SJSA1 (cell line): ENCODE measurements at places on chromosomes 7 and 10. TPM values are rescaled to one million over a fixed set of nuclear protein-coding genes. Genes with fewer than 3 reads are reported as not detected.

GRCh38 chr7:29385214-29385814 is 178.3 kb upstream of the PRR15 start:
- no peak for DNase-seq

DNA sequence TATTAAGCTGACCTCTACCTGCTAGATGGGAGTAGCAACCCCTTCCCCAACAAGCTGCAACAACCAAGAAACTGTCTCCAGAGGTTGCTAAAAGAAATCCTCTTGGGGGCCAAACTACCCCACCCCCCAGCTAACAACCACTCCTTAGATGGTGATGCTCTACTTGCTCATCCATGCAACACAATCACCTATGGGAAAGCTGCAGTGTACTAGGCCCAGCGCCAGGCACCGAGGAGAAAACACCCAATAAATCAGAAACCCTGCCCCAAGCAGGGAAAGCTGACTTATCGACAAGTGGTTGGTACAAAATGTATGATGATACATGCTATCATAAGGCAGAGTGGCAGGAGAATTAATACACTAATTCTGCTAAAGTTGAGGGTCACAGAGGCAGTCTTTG is 17.3 kb downstream of the SLC25A13 start:
- DNase-seq = no peak

- DNase-seq = no peak
Measured at GRCh38 chr10:51073453-51074237, 642 bp upstream of the PRKG1 start.

DNA sequence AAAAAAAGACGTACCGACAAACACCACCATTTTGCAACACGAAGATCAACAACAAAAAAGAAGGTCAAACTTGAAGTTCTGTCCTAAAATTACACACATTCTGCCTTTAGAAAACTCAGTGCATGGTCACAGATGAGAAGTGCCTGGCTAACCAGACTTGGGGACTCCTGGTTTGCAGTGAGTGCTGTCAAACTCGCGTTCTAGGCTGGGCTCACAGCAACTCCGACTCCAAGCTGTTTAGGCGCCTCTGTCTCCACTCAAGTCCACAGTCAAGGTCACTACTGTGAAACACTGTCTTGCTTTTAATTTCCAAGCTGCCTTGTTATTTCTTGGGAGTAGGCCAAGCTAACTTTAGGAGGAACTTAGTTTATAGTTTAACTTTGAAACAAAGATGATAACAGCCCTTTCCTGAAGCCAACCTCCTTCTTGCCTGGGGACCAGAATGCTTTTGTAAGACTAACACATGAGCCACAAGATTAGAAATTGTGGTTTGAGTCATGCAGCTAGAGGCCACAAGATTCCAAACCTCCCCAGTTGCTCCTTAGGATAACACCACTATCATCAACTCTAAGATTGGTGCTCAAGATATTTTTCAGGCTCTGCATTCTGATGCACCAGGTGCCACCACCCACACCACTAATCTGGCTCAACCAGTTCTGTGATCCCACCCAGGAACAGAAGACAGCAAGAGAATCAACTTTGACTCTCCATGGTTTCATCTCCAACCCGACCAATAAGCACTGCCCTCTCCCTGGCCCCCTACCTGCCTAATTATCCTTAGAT is 1.1 kb upstream of the DNAAF5 start:
- no peak for DNase-seq

DNA sequence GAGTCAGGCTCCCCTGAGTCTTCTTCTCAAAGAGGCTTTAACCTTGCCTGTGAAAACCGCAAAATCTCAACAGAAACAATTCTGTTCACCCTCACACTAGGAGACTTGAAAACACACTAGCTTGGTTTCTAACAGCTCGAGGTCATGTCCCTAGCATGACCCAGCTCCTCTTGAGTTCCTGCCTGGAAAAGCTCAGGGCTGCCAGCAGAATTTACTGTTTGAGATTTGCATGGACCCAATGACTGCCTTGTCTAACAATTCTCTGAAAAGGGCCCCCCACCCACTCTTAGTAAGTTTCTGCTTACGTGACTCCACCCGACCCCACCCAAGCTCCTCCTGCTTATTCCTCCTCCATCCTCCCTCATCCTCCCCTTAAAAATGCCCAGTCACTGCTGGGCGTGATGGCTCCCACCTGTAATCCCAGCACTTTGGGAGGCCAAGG is 85.1 kb upstream of the KMT2C start:
- DNase-seq = no peak

DNA sequence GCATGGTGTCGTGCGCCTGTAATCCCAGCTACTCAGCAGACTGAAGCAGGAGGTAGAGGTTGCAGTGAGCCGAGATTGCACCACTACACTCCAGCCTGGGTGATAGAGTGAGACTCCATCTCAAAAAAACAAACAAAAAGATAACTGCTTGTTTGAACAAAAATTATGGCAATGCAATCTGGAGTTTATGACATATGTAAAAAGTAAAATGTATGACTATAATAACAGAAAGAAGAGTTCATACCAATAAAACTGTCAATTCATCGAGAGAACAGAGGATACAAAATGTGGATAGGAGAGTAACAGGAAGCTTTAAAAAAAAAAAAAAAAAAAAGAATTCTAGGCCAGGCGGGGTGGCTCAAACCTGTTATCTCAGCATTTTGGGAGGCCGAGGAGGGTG is 19.2 kb downstream of the SLC25A16 start:
- no peak for DNase-seq

- DNase-seq = no peak
Measured at GRCh38 chr10:5643346-5644067, 22.9 kb downstream of the ASB13 start.

DNA sequence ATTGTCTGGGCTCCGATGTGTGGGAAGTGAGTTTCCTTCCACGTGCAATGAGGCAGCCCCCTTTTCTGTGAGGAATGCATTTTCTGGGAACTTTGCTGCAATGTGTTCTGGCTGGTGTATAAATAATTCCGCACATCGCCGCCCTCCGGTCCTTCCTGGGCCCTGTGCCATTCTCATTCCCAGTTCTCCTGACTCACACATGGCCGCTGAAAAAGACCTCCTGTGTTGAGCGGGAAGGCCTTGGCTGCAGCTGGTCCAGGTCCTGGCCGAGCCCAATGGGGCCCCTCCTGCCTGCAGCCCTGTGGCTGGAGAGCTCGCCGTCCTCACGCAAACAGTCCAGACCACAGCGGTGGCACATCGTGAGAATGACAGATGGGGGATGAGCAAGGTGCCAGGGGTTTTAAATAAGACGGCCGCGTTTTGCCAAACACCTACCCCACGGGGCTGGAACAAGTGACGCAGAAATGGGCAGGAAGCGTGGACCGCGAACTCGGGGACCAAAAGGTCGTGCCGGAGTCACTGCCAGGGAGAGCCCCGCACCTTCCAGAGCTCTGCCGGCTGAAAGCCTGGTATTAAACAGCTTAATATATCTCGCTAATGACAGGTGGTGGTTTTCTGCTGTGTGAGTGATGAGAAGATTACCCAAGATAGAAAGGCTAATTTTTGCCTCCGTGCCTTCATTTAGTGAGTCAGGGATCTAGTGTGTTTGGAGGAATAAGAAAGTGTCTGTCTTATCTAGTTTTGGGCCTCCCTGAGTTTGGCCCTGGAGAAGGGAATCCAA is 37.0 kb downstream of the FAM20C start:
- peak; percentile 90 for DNase-seq

GRCh38 chr7:124915242-124915641 is 14.4 kb downstream of the POT1 start:
- DNase-seq = no peak

The WDR86 gene
- total RNA-seq = 0.39 and 0.72 TPM in 2 replicates
